ENCODE measurements at places on chromosomes 13 and 19. TPM values are rescaled to one million over a fixed set of nuclear protein-coding genes. Genes with fewer than 3 reads are reported as not detected.

GRCh38 chr13:79581870-79582315 lies 100.9 kb downstream of the NDFIP2 start:
- H3K4me3 ChIP-seq = no peak overlapping the region
- H3K27me3 ChIP-seq = no peaks in the 10 kb centered on the region
- no peaks in the 10 kb centered on the region for H3K36me3 ChIP-seq
- peak; percentile 23 for DNase-seq
- H3K27ac ChIP-seq = no peak overlapping the region
- no peaks in the 10 kb centered on the region for H3K4me1 ChIP-seq

Gene LCP1
- 7.3 TPM for total RNA-seq

DNA sequence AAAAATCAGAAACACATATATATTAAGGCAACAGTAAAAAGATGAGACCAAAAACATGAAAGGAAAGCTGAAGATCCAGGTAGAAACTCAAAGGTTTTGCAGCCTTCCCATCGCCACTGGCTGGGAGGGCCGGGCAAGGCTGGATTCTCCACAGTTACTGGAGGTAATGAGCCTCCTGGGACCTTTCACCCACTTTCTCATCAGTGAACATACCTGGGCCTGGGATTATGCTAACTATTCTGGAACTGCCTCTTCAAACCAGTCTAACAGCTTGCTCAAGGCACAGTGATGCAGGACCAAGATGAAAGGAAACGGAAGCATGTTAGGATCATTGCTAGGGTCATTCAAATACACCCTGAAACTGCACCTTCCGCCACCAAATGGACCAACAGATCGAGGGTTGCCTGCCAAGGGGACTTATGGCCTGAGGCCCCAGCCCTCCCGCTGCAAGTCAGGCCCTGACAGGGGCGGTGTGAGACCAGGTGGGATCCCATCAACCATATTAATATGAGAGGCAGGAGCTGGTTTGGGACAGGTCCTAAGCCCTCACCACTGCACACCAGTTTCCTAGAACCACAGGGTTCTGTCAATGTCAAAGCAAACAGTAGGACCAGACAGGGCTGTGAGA lies 28.4 kb upstream of the ATP12A start:
- no peaks in the 10 kb centered on the region for H3K36me3 ChIP-seq
- DNase-seq = no peak
- H3K27me3 ChIP-seq = no peaks in the 10 kb centered on the region
- H3K4me1 ChIP-seq = no peaks in the 10 kb centered on the region

Gene SELENOV
- total RNA-seq = not detected

GRCh38 chr19:29404951-29405727 lies 120.7 kb upstream of the VSTM2B start:
- H3K36me3 ChIP-seq = no peaks in the 10 kb centered on the region
- DNase-seq = no peak
- no peak overlapping the region for H3K27ac ChIP-seq
- no peaks in the 10 kb centered on the region for H3K27me3 ChIP-seq
- no peaks in the 10 kb centered on the region for H3K4me1 ChIP-seq

Gene CLEC17A
- 0.09 TPM for total RNA-seq

DNA sequence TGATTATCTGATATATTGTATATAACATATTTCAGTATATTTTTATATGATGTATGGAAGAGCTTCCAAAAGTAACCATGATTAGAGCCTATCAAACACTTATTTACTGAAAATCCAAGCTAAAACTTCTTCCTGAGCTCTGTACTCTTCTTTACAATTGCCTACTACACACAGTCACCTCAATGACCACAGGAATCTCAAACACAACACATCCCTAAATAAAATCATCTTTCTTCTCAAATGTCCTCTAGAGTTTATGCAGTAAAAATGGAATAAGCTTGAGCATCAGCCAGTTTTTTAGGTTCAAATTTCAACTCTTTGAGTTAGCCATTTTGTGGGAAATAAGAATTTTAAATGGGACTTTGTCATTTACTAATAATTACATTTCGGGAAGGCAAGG lies 102.6 kb upstream of the FNDC3A start:
- H3K27ac ChIP-seq = no peak overlapping the region
- no peak for DNase-seq
- no peaks in the 10 kb centered on the region for H3K4me1 ChIP-seq
- H3K27me3 ChIP-seq = peaks cover 9% of the 10 kb centered on the region

- H3K4me1 ChIP-seq = peaks cover 6% of the 10 kb centered on the region
- H3K36me3 ChIP-seq = no peaks in the 10 kb centered on the region
- no peak overlapping the region for H3K27ac ChIP-seq
Measured at GRCh38 chr19:5891938-5892771, 11.4 kb downstream of the NDUFA11 start.

DNA sequence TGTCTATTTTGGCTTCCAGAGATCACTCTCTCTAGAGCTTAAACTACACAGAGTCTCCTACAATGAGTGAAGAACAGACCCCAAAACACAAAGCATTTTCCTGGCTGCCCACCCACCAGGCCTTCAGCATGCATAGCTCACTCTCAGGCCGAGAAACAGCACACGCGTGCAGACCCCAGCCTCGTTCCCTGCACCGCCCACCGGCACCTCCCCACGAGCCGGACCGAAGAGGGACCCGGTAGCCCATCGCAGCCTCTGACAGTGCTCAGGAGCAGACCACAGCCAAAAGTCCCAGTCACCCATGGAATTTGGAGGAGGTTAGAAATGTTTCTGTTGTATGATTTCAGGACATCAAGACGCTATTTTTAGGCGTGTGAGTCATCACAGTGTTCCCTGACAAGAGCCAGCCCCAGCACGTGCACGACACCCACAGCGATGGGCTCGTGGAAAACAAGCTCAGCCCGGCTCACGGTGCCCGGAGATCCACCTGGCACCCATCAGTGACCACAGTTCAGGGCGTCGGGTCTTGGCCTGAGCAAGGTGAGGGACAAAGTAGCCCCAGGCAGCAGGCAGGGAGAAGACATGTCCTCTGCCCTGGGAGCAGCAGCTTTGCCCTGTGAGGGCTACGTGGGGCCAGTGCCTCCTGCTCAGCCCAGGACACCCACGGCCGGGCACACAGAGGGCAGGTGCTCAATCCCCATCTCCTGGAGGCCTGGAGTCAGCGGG lies 50.1 kb upstream of the SPACA7 start:
- no peak for DNase-seq
- no peak overlapping the region for H3K4me3 ChIP-seq
- H3K4me1 ChIP-seq = no peaks in the 10 kb centered on the region
- H3K36me3 ChIP-seq = no peaks in the 10 kb centered on the region
- no peak overlapping the region for H3K27ac ChIP-seq
- no peaks in the 10 kb centered on the region for H3K27me3 ChIP-seq

DNA sequence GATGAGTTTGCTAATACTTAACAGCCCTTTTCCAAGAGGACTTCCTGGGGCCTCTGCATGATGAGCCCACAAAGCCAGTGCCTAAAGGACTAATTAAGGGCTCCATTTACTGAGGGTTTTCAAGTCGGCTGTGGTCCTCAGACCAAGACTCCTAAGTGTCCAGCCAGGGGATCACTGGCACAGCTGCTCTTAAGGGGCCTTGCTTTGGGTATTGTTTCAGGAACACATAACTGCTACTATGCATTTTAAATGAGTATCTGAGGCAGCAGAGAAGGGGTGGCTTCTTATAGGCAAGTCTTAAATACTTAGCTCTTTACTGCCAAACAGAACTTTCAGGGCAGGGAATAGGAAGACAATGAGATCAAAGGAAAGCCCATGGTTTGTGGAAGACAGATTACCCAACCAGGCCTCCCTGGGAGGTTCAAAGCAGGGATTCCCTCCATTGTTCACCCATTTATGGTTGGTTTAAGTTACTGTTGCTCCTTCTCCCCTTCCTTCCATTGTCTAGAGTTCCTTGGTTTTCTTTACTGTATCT lies 61.9 kb downstream of the TNFRSF19 start:
- no peak overlapping the region for H3K27ac ChIP-seq
- H3K4me1 ChIP-seq = peaks cover 4% of the 10 kb centered on the region
- no peak for DNase-seq
- peaks cover 7% of the 10 kb centered on the region for H3K36me3 ChIP-seq

- H3K4me3 ChIP-seq = no peak overlapping the region
- H3K36me3 ChIP-seq = no peaks in the 10 kb centered on the region
- DNase-seq = no peak
Measured at GRCh38 chr13:78478183-78478582, 125.2 kb downstream of the POU4F1 start.

DNA sequence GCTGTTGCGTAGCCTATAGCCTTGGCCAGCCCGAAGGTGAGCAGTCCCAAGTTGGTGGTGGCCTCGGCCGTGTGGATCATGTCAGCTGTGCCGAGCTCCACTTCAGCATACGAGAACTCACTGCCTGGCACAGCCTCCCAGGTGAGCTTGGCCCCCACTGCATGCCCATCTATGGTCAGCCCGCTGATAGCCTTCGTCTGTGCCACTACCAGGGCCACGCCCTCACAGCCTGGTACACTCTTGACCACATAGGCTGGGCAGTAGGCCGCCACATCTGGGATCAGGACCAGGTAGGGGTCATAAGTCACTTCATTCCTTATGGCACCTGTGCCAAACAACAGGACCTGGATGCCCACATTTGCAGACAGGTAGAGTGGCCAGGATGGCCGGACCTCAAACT lies 7.4 kb downstream of the FCGBP start:
- no peak overlapping the region for H3K4me3 ChIP-seq
- H3K27ac ChIP-seq = no peak overlapping the region
- no peaks in the 10 kb centered on the region for H3K36me3 ChIP-seq
- no peaks in the 10 kb centered on the region for H3K27me3 ChIP-seq
- DNase-seq = no peak

DNA sequence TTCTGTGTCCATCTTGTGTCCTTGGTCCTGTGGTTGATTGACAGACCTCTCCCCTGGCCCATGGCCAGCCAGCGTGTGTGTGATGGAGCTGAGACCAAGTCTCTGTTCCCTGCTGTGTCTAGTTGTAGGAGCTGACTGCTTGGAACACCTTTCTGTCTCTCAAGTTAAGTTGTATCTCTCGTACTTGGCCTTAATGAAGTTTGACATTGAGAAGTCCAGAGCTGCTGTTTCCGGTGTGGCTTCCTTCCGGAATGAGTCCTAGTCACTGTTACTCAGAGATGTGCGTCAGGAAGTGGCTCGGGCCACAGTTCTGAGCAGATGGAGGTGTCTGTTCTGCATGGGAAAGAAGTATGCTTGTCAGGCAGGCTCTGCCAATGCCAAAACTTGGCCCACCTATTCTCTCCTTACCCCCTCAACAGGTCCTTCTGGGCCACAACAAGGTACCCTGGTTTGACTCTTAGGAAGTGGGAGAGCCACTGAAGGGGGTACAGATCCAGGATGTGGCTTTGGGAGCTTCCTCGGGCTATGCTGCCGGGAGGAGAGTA lies 54.3 kb downstream of the GATAD2A start:
- H3K4me3 ChIP-seq = no peak overlapping the region
- peaks cover 65% of the 10 kb centered on the region for H3K4me1 ChIP-seq
- H3K27me3 ChIP-seq = no peaks in the 10 kb centered on the region
- peak overlapping the region; percentile 64 for H3K27ac ChIP-seq

DNA sequence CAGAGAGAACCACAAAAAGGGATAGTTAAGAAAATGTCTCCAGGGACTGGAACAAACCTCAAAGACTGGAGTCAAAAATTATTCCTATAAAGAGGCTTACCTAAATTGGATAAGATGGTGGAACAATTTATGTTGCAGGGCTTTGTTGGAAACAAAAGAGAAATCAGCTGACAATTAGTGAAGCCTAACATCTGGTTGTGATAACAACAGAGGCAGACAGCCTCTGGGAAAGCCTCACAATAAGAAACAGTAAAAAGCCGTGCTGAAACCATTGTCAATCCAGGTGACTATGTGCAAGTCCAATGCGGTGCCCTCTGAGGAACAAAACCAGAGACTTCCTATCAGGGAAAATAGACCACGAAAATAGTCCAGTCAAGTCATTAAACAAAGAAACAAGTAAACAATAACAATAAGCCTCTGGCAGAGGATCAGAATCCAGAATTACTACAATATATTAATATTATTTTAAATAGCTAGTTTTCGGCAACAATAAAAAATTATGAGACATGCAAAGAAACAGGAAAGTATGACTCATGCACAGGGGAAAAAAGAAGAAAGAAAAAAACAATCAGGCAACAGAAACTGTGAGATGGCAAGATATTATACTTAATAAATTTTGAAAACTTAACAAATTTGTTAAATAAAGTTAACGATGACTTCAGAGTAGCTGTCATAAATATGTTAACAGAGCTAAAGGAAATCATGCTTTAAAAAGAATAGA lies 99.7 kb upstream of the RXFP2 start:
- H3K27me3 ChIP-seq = no peaks in the 10 kb centered on the region
- peak overlapping the region; percentile 18 for H3K27ac ChIP-seq
- peaks cover 17% of the 10 kb centered on the region for H3K4me1 ChIP-seq
- H3K36me3 ChIP-seq = no peaks in the 10 kb centered on the region

Gene OLFM2
- total RNA-seq = 97.4 TPM

Gene NOTCH3
- 162 TPM for total RNA-seq

DNA sequence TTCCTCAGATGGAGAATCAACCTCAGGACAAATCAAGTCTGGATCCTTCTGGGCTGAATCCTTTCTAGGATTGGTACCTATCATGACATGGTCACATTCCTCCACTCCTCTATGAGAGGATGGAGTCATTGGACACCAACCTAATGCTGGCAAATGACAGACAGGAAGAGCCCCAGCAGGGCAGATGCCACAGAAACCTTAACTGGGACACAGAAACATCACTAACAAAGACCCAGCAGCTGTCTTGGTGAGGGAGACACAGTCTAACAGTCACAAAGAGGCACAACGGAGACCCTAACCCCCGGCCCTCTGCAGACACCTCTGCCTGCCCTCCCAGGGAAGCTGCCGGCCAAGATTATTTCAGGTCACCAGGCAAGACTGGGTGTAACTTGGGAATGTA lies 2.1 kb downstream of the ANKRD27 start:
- no peak for DNase-seq
- no peak overlapping the region for H3K27ac ChIP-seq
- no peak overlapping the region for H3K4me3 ChIP-seq
- no peaks in the 10 kb centered on the region for H3K36me3 ChIP-seq
- H3K4me1 ChIP-seq = peaks cover 14% of the 10 kb centered on the region

Gene LNX2
- total RNA-seq = 8.7 TPM

DNA sequence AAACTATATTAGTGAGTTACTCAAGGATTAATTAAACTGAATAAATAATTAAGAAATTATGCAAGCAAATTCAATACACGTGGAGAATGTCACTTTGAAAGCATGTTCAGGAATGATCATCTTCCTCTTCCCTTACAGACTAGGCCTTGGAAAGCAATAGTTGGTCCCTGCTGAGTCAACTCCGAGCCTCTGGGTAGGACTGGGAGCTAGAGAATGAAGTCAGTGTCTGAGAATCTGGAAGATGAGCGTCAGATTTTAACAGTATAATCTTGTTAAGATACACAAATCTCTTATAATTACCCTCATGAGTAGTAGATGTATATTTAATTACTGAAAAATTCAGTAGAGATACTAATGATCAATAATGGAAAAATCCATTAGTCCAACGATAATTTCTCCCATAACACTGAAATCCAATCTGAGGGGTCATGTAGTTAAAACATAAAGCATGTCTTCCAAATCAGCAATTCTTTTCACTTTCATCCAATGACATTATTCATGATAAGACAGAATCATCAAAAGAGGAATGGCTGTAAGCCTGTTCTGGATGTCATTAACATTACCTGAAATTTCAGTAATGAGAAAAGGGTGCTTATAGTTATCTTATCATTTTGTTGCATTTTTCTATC lies 423.0 kb downstream of the DCT start:
- peak; percentile 43 for DNase-seq
- H3K36me3 ChIP-seq = no peaks in the 10 kb centered on the region
- H3K4me3 ChIP-seq = no peak overlapping the region
- no peaks in the 10 kb centered on the region for H3K4me1 ChIP-seq

All from astrocyte (in vitro differentiated cells and primary cell).